ENCODE measurements at places on chromosomes 4 and X.

- DNase-seq, result no peak
Measured at GRCh38 chrX:19064175-19064574, 58.1 kb downstream of the ADGRG2 start.

GRCh38 chr4:26782168-26782829 is 78.3 kb upstream of the STIM2 start:
- no peak for DNase-seq

DNA sequence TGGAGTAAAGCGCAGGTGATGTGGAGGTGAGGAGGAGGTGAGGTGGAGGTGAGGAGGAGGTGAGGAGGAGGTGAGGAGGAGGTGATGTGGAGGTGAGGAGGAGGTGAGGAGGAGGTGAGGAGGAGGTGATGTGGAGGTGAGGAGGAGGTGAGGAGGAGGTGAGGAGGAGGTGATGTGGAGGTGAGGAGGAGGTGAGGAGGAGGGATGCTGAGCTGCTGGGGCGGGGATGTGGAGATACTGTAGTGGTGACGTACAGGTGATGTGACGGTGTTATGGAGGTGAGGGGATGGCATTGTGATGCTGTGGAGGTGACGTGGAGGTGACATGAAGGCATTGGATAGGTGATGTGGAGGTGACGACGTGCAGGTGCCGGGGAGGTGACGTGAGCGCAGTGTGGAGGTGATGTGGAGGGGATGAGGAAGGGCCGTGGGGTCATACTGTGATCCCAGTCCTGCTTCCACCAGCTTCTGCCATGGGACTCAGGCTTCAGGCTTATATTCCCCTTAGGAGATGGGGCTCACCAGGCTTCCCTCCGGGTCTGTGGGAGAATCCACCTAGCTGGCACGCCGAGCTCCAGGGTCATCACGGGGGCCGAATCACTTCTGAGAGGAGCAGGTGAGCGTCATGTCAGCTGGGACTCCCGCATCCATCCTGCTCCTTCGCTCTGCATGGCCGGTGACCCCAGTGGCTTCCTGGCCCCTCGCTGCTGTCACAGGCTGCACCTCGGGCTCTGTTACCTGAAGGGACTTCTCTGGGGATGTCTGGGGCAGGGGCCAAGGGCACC is 47.9 kb upstream of the GRPEL1 start:
- no peak for DNase-seq

DNA sequence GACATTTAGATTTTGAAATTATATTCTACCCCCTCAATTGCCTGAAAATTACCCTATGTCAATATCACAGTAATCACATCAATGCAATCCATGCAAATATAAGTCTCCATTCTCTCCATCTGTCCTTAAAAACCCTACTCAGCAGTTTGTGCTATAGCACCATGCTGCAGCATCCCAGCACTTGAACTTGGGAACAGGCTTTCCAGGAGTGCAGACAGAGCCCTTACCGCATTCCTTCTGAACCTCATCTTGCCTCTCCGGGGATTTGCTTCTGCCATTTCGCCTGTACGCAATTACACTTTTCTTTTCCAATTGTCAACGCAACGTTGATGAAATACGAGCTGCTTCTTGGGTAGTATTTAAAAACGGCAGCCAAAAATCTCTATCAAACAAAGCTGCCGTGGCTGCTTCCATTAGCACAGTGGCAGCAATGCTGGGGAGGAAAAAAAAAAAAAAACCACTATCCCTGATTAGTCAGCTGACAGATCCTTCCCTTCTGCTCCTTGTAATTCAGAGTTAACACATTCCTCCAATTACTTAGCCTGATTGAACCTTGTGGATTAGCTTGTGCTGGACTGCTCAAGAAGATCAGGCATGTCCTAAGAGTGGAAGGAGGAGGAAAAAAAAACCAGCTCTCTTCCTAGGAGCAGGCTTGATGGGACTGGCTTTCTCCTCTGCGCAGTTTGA is 65.6 kb downstream of the MCF2 start:
- DNase-seq, result no peak

- DNase-seq, result no peak
Measured at GRCh38 chr4:145019346-145019745, 78.7 kb downstream of the ANAPC10 start.

GRCh38 chr4:189771696-189772361 is 168.8 kb upstream of the FRG1 start:
- no peak for DNase-seq

DNA sequence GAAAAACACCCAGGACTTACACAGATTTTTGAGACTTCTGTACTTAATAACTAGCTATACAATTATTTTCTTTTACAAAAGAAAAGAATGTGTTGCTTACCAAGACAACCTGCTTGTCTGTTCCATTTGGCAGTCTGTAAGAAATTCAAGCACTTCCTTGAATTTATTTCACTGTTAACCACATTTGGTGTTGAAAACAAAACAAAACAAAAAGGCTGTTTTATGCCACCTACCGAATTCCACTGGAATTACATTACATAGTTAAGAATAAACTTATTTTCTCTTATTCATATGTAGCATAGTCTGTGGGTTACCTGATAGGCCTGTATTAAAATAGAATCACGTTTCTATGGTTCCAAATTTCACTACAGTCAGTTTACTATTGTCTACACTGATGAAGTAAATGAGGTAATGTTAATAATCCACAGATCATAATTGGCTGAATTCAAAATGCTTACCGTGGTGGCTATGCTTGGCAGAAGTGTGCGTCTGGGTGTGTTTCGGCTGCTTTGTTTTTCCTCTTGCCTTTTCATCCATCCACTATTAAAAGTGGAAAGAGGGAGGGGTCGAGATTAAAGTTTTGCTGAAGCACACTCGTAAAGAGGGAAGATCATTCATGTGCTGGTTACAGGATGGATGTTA is at the start of gene TLR1:
TLR1 (minus strand) TSS at position 138 of the 642 bp plus-strand sequence. CDS start 5,960 bp downstream, outside the sequence.
- no peak for DNase-seq

GRCh38 chr4:147736458-147736857 is 4.6 kb downstream of the ARHGAP10 start:
- DNase-seq, result no peak

DNA sequence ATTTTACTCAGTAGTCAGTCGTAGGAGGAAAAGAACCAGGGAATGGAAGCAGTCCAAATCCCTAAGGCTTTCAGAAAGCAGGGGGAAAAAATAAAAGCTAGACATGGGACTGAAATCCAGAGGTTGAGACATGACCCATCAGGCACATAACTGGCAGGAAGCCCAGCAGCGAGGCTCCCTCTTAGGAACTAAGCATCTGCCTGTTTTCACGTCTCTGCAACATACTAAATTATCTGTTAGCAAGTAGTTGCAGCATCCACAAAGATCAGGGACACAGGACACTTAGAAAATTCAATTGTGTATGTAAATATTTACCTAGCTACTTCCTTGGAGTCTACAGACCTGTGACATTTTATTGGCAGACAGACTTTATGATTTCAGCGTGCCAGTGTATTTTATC is 118.0 kb upstream of the EDNRA start:
- no peak for DNase-seq

DNA sequence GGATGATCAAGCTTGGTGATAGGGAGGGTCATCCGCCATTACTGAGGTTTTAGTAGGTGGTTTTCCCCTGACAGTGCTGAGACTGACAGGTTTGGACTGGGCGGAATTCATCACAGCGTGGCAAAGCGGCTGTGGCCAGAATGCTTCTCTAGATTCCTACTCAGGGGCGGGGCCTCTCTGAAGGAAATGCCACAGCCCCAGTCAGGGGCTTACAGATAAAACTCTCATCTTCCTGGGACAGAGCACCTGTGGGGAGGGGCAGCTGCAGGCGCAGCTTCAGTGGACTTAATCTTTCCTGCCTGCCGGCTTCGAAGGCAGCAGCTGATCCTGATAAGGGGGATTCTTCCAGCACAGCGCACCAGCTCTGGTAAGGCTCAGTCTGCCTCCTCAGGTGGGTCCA is 316.7 kb downstream of the RPA4 start:
- no peak for DNase-seq

DNA sequence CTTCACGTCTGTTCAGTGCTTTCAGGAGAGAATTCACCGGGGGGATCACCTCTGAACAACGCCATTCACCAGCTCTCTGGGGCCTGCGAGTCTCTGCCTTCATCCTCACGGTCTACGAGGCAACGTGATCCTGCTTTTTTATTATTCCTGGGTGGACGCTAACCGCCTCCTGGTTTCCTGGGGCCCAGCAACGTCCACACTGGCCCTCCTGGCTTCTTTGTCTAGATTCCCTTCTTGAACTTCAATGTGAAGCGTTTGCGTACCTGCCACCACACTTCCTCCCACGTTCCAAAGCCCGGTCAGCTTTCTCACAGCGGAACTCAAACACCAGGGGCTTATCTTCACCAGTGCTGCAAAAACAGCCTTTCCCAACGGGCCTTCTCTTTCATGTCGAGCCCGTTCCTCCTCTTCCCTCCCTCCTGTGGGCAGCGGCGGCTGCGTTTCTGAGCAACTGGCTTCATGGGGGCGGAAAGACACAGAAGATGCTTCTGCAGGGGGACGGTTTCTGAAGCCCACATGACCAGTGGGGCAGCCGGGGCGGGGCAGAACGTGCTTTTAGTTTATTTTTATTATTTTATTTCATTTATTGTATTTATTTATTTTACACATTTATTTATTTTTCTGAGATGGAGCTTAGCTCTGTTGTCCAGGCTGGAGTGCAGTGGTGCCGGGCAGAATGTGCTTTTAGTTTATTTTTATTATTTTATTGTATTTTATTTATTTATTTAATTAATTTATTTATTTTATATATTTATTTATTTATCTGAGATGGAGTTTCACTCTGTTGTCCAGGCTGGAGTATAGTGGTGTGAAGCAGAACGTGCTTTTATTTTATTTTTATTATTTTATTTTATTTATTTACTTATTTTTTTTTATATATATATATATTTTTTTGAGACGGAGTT is 64.6 kb downstream of the CRLF2 start:
- DNase-seq, result no peak

GRCh38 chrX:32045149-32045548 is 973.3 kb upstream of the FTHL17 start:
- DNase-seq, result no peak

GRCh38 chrX:43974741-43975465 is 1.7 kb upstream of the NDP start:
- no peak for DNase-seq

Data from NCI-H1092 (cell line).